ENCODE measurements at places on chromosomes 2 and 18. TPM values are rescaled to one million over a fixed set of nuclear protein-coding genes. Genes with fewer than 3 reads are reported as not detected.

- no peaks in the 10 kb centered on the region for H3K4me1 ChIP-seq
- no peak overlapping the region for H3K27ac ChIP-seq
- H3K36me3 ChIP-seq: no peaks in the 10 kb centered on the region
These were observed 175.2 kb upstream of the NOL4 start for GRCh38 chr18:34399892-34400291.

- no peaks in the 10 kb centered on the region for H3K36me3 ChIP-seq
- H3K4me3 ChIP-seq: no peak overlapping the region
- no peak for DNase-seq
These were observed 28.2 kb downstream of the TSPYL6 start for GRCh38 chr2:54227798-54228197.

GRCh38 chr2:152573168-152573567, 144.1 kb downstream of the PRPF40A start:
- no peak overlapping the region for H3K27ac ChIP-seq
- peak; percentile 70 for DNase-seq
- peaks cover 5% of the 10 kb centered on the region for H3K4me1 ChIP-seq
- no peaks in the 10 kb centered on the region for H3K27me3 ChIP-seq

- H3K4me3 ChIP-seq: no peak overlapping the region
- no peaks in the 10 kb centered on the region for H3K27me3 ChIP-seq
- no peaks in the 10 kb centered on the region for H3K4me1 ChIP-seq
- DNase-seq: no peak
These were observed 83.1 kb downstream of the KCTD18 start for GRCh38 chr2:200426754-200427153.

GRCh38 chr2:167908786-167909185, 338.6 kb downstream of the STK39 start:
- no peaks in the 10 kb centered on the region for H3K27me3 ChIP-seq
- no peak overlapping the region for H3K4me3 ChIP-seq
- no peaks in the 10 kb centered on the region for H3K36me3 ChIP-seq
- no peaks in the 10 kb centered on the region for H3K4me1 ChIP-seq
- no peak overlapping the region for H3K27ac ChIP-seq

- no peak for DNase-seq
- no peaks in the 10 kb centered on the region for H3K36me3 ChIP-seq
- no peaks in the 10 kb centered on the region for H3K4me1 ChIP-seq
- no peak overlapping the region for H3K27ac ChIP-seq
- H3K27me3 ChIP-seq: no peaks in the 10 kb centered on the region
These were observed 39.1 kb upstream of the SPATS2L start for GRCh38 chr2:200267350-200267749.

- H3K4me3 ChIP-seq: no peak overlapping the region
- no peaks in the 10 kb centered on the region for H3K27me3 ChIP-seq
- H3K27ac ChIP-seq: no peak overlapping the region
- DNase-seq: no peak
- H3K36me3 ChIP-seq: no peaks in the 10 kb centered on the region
- no peaks in the 10 kb centered on the region for H3K4me1 ChIP-seq
These were observed 325.3 kb upstream of the MEX3C start for GRCh38 chr18:51522821-51523220.

DNA sequence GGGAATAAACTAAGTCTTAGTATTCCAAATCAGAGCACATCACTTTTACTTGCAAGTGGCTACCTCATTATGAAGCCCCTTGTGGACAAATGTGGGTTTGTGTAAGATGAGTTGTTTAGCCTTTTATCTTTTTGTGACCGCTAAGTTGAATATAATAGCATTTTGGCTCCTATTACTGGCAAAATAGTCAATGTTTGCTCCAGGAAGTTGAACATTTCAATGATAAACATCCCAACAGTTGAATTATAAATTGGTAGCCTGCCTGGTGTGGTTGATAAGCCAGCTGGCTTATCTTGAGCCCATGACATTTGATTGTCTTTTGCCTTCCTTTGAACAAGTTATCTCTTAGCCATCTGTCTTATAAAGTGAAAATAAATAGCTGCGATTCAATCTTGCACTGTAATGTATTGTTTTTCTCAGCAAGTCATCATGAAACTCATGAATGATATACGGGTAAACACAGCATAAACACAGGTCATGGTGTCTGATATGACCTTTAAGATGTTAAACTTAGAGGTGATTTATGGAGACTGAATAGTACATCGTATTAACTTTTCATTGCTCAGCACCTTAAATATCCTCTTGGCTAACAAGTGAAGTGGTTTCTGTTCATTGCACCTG, 338.4 kb downstream of the SOCS6 start:
- no peak overlapping the region for H3K4me3 ChIP-seq
- no peak overlapping the region for H3K27ac ChIP-seq
- H3K36me3 ChIP-seq: no peaks in the 10 kb centered on the region
- no peaks in the 10 kb centered on the region for H3K4me1 ChIP-seq
- DNase-seq: no peak

DNA sequence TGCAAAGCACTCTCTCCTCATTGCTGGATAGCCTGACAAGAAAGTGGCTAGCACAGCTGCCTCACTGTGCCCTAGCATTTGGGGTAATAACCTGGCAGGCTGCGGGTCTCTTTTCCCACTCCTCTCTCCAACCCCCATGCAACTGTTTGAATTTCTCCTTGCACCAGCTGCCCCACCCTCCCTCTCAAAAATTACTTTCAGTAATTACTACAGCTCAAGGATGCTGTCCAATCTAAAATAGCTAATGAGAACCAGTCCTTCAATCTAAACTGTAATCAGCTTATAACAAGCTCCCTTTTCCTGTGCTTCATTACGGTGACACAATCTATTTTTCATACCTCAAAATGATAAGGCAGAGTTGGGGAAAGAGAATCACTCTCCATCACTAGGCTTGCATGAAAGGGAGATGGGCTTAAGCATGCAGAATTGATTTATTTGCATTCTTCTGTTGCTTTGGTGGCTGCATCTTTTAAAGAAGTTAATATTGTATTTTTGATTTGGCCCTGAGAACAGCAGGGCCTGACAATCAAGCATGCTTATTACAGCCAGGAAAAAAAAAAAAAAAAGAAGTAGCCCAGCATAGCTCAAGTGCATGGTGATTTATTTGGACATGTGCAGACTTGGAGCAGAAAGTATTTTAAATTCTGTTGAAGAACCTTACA, 881.8 kb downstream of the SLC4A3 start:
- no peaks in the 10 kb centered on the region for H3K4me1 ChIP-seq
- no peak overlapping the region for H3K4me3 ChIP-seq
- no peaks in the 10 kb centered on the region for H3K36me3 ChIP-seq
- no peaks in the 10 kb centered on the region for H3K27me3 ChIP-seq

GRCh38 chr2:197804758-197805714, 643 bp downstream of the PLCL1 start:
- peak overlapping the region; percentile 62 for H3K4me3 ChIP-seq
- H3K36me3 ChIP-seq: no peaks in the 10 kb centered on the region
- H3K27ac ChIP-seq: no peak overlapping the region
- H3K27me3 ChIP-seq: peaks cover 4% of the 10 kb centered on the region
- H3K4me1 ChIP-seq: no peaks in the 10 kb centered on the region

- no peaks in the 10 kb centered on the region for H3K4me1 ChIP-seq
- no peak overlapping the region for H3K4me3 ChIP-seq
- DNase-seq: no peak
- H3K27ac ChIP-seq: no peak overlapping the region
- H3K36me3 ChIP-seq: no peaks in the 10 kb centered on the region
These were observed 196.0 kb upstream of the SPHKAP start for GRCh38 chr2:228377533-228377932.

- no peak overlapping the region for H3K27ac ChIP-seq
- no peak for DNase-seq
- H3K4me3 ChIP-seq: no peak overlapping the region
- no peaks in the 10 kb centered on the region for H3K36me3 ChIP-seq
These were observed 245.6 kb downstream of the HDAC4 start for GRCh38 chr2:239154971-239155805.

GRCh38 chr2:204468746-204469429, 76.4 kb upstream of the PARD3B start:
- DNase-seq: no peak
- H3K27me3 ChIP-seq: no peaks in the 10 kb centered on the region
- H3K36me3 ChIP-seq: no peaks in the 10 kb centered on the region
- H3K27ac ChIP-seq: no peak overlapping the region
- no peaks in the 10 kb centered on the region for H3K4me1 ChIP-seq
- H3K4me3 ChIP-seq: no peak overlapping the region

GRCh38 chr2:220682616-220683015, 889.5 kb downstream of the EPHA4 start:
- no peaks in the 10 kb centered on the region for H3K4me1 ChIP-seq
- no peak overlapping the region for H3K4me3 ChIP-seq
- H3K27ac ChIP-seq: no peak overlapping the region
- DNase-seq: no peak
- no peaks in the 10 kb centered on the region for H3K27me3 ChIP-seq
- H3K36me3 ChIP-seq: no peaks in the 10 kb centered on the region

- no peak overlapping the region for H3K4me3 ChIP-seq
- no peak for DNase-seq
- no peaks in the 10 kb centered on the region for H3K36me3 ChIP-seq
- no peaks in the 10 kb centered on the region for H3K27me3 ChIP-seq
- H3K4me1 ChIP-seq: no peaks in the 10 kb centered on the region
These were observed 96.0 kb upstream of the OTOS start for GRCh38 chr2:240236217-240237111.

DNA sequence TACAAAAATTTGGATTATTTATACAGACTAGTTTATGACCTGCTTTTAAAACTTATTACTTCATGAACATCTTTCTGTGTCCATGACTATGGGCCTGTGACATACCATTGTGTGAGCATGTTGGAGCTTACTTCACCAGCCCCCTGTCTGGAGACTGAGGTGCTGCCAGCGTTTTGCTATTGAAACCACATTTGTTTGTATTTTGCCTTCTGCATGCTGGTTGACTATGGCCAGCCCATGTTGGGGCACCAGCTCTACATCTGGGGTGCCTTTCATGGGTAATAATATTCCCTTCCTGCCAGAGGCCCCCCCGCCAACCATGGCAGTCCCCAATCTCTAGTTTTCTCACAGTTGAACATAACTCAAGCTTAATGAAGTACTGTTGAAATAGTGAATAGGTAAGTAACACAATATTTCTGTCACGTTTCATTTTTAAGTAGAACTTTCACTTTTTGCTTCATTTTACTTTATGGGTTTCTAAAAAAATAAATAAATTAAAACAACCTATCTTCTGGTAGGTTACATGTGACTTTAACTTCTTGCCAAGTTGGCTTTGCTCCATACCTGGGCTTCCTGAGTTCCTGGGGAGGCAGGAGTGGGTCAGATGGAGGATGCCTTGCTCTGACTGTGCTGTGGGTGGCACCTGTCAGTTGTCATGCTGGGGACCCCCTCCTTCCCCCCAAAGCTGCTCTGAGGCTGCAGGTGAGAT, 63.9 kb downstream of the DGKD start:
- DNase-seq: no peak
- peak overlapping the region; percentile 95 for H3K27ac ChIP-seq
- H3K4me1 ChIP-seq: peaks cover 68% of the 10 kb centered on the region
- peak overlapping the region; percentile 74 for H3K4me3 ChIP-seq
- H3K27me3 ChIP-seq: no peaks in the 10 kb centered on the region
- H3K36me3 ChIP-seq: 0 out of 2 replicates have a peak, but pooled peaks cover 13% of the 10 kb centered on the region

DNA sequence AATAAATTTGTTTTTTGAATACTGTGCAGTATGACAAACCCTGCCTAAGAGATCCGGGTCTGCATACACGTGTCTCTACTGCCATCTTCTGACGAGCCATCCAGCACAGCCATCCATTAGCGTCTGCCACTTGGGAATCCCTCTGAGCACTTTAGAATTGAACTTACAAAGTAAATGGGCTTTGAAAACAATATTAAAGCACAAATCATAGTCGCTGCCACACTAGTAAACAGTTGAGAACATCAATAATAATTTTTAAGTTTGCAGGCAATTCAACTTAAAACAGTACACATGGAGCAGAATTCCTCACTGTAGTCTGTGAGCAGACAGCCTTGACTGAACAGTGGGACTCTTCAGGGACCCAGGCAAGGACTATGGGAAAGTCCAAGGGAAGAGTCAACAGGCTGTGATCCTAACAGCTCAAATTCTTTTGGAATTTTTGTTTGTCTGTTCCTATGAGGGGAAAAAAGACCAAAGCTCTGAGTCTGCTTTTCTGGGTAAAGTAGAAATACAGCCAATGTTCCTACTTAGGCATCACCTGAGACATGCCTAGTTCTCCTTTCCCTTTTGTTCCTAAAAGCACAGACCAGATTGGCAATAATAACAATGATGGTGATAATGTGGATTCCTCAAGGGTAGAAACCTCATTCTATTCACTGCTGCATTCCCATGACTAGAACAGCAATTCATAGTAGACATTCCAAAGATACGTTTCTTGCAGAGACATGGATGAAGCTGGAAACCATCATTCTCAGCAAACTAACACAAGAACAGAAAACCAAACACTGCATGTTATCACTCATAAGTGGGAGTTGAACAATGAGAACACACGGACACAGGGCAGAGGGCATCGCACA, 92.9 kb downstream of the MREG start:
- peaks cover 25% of the 10 kb centered on the region for H3K4me1 ChIP-seq
- H3K27ac ChIP-seq: no peak overlapping the region
- no peak overlapping the region for H3K4me3 ChIP-seq
- no peak for DNase-seq
- no peaks in the 10 kb centered on the region for H3K36me3 ChIP-seq
- H3K27me3 ChIP-seq: no peaks in the 10 kb centered on the region

Gene HOXD11
- not detected for total RNA-seq

Gene HMSD
- total RNA-seq: 49.4 TPM

Gene CHST10
- 15.7 TPM for total RNA-seq

All from GM12878 (cell line).